ENCODE measurements at places on chromosomes 13 and 19. TPM values are rescaled to one million over a fixed set of nuclear protein-coding genes. Genes with fewer than 3 reads are reported as not detected.

The SHD gene
- total RNA-seq, result not detected

DNA sequence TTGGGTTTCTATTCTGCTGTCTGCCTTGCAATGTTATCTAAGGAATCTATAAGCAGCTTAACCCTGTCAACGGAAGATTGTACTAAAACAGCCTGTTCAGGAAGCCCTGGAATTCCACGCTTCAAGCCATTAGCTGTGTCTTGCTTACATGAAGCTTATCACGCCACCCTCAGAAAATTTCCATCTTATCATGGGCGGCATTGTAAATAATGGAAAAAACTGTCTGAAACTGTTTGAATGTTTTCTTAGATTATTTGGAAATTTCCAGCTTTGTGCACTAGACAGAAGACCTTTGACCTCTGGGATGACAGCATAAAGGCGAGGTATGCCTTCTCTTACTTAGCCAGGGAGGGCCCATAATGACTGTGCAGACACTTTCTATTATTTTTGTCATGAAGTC is 319.7 kb downstream of the KCNRG start:
- no peak for DNase-seq

DNA sequence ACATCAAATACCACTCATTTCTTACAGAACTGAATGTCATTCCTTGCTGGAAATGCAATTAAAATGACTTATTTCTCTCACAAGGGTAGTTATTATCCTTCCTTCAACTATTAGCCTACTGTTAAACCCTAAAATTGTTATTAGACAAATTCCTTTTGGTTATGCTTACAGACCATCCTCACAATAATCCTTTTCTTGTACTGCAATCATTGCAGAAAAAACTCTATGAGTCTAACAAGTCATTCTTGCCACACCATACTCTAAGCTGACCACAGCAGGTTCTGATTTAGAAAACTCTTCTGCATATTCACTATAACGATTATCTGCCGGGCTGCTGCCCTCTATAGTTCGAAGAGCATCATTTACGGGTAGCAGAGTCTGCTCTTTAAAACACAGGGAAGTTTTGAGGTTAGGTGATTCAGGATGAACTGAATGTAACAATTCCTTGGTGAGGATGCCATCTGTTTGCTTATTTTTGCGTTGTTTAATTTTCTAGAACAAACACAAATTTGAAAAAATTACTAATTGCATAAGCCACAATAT is 38.2 kb downstream of the MTMR6 start:
- DNase-seq, result no peak

GRCh38 chr19:10462557-10462956 is 40.6 kb downstream of the KEAP1 start:
- DNase-seq, result no peak

Data from PC-9 (cell line).